Fibroblast of skin of right quadriceps (primary cell): ENCODE measurements at places on chromosomes 6 and 20.
A peak's percentile ranks its signal among the peaks of the same experiment; 100 is the strongest.

GRCh38 chr6:132490478-132491204, 22.3 kb downstream of the STX7 start:
- no peak for DNase-seq

DNA sequence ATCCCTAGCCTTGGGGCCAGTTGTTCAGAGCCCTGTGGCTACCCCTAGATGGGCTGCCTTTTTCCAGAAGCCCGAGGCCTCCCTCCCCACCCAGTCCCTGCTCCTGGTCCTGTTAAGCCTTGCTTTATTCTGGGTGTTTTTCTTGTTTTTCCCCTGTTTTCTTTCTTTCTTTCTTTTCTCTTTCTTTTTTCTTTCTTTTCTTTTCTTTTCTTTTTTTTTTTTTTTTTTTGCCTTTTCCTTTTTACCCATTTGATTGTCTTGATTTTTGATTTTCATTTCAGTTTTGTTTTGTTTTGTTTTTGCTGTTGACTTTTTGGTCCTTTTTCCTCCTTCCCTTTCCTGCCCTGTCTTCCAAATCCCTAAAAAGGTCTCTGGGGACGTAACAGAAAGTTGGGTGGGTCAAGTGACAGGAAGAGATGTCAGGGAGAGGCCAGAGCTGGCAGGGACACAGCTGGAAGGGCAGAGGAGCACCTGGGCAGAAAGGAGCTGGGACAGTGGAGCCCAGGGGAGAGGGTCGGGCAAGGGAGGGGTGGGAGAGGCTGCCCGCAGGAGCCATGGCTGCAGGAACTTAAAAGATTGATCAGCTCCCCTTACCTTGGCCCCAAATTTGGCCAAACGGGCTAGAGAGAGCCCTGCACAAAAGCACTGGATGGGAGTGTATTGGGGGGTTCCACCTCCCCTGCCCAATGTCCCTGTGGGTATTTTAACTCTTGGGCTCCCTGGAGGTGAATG, 27.6 kb downstream of the MYH7B start:
- DNase-seq: no peak

- peak; percentile 95 for DNase-seq
Observed at GRCh38 chr6:31058128-31058894, 48.0 kb downstream of the MUC22 start.

- DNase-seq: peak; percentile 40
Observed at GRCh38 chr6:158697811-158698210, 48.0 kb downstream of the SYTL3 start.

- DNase-seq: no peak
Observed at GRCh38 chr6:139834232-139834631, 459.8 kb upstream of the CITED2 start.

- DNase-seq: no peak
Observed at GRCh38 chr6:35216412-35216732, 2.6 kb downstream of the SCUBE3 start.

DNA sequence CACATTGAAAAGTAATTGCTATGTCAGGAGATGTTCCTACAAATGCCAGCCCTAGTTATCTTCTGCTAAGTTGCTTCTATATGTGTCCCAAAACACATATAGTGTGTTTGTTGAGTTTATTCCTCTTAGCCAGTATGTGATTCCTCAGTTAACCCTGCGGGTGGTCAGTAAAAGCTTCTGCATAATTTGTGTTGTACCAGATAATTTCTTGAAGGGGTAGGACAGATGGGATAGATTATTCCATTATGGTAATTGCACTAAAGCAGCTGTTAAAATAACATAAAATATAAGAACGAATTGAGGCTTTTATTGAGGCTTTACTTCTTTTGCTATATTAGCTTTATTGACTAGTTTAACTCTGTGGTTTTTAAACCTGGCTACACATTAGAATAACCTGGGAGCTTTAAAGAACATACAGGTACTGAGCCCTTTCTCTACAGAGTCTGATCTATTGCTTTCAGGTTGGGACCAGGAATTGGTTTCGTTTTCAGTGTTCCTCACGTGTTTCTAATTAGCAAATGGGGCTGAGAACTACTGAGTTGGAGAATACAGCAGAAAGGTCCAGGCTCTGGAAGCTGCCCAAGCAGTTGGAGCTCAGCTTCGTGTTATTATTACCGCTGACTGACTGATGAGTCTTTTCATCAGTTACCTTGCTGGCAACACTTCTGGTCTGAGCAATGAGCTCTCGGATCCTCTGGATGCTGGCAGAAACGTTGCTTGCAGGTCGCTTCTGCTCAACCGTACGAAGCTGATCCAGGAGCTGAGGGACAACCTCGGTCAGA, 56.9 kb downstream of the FAM229B start:
- peak; percentile 79 for DNase-seq

GRCh38 chr6:168785720-168786511, 344.9 kb downstream of the SMOC2 start:
- no peak for DNase-seq

- DNase-seq: no peak
Observed at GRCh38 chr6:157755032-157755745, 67.9 kb upstream of the SNX9 start.

DNA sequence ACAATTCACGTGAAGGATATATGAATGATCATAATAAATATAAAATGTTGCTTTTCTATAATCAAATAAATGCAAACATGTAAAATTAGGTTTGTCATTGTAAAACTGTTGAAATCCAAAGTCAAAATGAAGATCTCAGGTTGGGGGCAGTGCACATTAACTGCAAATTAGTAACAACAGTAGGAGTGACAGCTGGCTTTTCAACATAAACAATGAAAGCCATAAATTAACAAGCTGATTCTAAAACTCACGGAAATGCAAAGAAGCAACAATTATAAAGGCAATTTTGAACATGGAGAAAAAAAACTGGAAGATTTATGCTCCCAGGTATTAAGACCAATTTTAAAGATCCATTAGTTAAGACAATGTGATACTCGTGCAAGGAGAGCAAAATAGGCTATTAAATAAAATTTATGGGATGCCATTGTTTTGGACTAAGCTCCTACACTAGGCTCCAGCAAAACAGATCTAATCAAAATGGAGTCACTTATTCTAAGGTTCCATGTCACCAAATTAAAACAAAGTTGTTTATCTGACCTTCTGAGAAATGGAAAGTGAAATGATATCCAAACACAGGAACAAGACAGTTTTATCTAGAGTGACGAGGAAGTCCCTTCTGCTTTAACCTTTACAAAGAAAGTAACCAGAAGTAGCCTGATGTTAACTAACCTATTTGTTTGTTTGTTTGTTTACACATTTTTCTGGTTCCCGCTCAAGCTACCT, 770.8 kb downstream of the EPHA7 start:
- no peak for DNase-seq

DNA sequence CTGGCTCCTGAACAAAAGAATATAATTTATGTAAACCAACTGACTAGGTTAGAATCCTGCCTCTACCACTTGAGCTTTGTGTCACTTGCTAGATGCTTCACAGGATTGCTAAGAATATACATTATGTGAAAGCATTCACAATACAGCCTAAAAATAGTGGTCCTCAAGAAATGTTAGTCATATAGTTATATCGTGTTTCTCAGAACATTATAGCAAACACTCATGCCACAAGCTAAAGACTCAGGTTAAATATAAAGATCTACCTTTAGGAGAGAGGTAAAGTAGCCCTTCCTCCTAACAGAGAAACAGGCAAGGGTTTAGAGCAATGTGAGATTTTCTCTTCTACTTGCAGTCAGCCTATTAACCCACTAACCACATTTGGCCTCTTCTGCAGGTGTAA, 17.8 kb upstream of the ALDH8A1 start:
- DNase-seq: no peak

DNA sequence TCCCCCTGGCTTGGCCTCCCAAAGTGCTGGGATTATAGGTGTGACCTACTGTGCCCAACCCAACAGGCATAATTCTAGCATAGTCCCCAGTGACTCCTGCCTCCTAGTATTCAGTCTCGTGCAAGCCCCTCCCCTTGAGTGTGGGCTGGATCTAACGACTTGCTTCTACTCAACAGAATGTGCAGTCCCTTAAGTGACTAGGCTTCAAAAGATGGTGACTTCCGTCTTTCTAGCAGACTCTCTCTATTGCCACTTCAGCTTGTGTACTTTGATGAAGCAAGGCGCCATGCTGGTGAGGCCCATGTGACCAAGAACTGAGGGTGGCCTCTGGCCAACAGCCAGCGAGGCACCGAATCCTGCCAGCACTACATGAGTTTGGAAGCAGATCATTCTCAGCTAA, 109.6 kb upstream of the TRAF3IP2 start:
- DNase-seq: no peak

GRCh38 chr20:25525295-25525694, 60.0 kb downstream of the NINL start:
- DNase-seq: no peak

DNA sequence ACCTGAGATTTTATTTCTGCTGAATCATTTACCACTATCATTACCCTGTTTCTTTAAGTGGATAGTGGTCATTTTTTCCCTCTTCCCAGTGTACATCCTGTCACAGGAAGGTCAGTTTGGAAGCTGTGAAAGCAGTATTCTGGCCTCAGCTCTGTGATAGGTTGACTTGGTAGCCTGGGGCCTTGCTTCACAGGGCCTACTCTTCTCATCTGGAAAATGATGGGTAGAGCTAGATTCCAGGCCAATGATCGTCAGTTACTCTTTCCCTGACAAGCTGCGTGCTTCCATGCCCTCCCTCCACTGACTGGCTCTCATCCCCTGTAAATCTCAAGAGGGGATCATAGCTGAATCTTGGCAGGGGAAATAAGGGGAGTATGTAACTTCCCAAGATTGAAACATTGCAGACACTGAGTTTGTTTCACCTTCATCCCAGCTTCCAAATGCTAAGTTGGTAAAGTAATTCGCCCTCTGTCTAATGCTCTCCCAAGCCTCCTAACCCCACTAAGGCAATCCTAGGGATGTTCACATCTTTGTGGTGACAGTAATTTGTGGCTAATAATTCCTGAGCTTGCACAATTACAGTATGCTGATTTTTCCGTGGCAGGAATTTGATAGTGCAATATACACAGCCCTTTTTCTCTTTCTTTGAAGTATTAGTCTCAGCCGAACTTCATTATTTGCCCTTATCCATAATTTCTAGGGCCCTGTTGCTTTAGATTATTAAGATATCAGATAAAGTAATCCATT, 51.2 kb downstream of the VAPB start:
- DNase-seq: no peak

DNA sequence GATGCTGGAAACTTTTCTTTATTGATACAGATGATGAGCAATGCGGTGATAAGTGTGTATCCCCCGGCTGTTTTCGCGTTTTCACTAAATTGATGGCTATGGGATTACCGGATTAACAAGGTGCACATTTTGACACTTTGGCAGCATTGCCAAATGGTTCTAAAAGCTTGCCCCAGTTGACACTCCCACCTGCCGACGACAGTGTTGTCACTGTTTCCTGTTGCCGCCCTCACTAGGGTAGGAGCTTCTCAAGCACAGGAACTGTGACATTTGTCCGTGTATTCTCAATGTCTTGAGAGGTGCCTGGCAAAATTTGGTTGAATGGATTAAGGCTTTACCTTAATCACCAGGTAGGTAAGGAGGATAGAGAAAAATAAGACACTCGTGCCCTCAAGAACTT, 9.8 kb upstream of the MAPK13 start:
- DNase-seq: no peak

DNA sequence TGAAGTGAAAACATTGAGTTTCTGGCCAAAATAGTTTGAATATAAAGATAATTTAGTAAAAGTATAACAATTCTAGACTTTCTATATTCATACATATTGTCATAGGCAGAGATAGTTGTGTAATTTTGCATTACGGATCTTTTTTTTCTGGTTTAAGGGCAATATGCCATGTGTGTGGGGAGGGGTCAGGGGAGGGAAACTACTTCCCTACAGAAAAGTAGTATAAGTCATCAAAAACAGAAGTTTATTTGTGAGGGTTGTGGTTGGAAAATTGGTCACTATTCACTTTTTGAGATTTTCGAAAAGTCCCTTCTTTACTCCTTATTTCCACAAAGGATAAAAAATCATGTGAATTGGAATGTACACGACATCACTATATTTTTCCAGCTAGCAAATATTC, 288.2 kb upstream of the PREP start:
- DNase-seq: no peak

GRCh38 chr6:164108869-164109769, 694.6 kb downstream of the QKI start:
- peak; percentile 63 for DNase-seq

DNA sequence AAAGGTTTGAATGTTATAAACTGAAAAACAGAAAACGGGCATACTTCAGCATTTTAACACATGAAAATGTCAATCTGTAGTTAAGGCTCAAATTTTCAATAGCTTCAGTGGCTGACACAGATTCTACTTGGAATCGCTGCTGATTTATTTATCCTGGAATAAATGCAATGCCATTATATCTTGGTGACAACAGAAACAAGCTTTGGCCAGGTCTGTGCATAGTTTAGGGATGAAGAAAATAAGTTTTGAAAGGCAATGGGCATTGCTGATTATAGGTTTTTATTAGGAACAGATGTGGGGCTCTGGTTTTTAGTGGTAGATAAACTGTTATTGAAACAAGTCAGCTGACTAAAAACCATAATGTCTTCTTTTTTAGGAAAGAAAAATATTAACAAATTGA, 96.8 kb upstream of the SOX4 start:
- DNase-seq: peak; percentile 25

- DNase-seq: no peak
Observed at GRCh38 chr6:43855247-43855646, 85.2 kb downstream of the VEGFA start.
